ENCODE measurements at places on chromosomes 3 and 15. TPM values are rescaled to one million over a fixed set of nuclear protein-coding genes. Genes with fewer than 3 reads are reported as not detected.

DNA sequence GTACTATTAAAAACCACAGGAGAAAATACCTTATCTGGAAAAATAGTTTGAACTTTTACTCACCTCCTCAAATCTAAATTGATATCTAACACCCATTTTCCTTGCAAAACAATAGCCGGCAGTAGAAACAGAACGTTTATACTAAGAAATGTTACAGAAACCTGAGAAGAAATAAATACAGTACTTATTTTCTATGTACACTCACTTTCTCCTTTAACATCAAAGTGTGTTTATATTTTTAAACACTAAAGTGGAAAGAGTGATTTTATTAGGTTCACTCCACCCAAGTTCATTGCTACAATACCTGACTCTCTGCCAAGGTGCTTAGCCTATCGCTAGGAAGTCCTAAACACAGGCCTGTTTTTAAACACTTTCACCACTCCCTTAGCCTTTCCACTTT lies 87.8 kb upstream of the TJP1 start:
- no peak for DNase-seq

DNA sequence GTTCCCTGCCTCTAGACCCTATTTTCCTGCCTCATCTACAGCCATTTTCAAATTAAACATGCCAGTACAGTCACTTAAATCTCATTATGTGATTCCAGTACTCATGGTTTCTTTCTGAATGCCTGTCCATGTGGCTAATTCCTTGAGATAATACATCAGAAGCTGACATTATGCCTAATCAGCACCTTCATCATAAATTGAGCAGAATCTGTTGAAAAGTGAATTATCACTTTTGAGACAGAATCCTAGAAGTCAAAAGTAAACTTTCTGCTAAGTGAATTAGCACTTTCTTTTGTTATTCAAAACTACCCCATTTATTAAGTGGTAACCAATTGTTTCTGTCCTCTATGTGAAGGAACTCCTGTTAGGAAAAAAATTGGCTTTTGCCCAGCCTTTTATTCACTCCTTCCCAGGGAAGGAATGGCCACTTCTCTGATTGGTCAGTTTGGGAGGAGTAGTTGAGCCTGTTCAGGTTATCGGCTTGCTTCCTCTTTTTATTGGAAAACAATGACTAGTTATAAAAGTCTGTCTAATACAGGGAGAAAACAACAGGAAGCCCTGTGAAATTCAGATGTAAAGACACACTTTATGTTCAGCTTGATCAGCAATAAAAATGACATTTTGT lies 40.5 kb downstream of the OSTN start:
- no peak for DNase-seq

The SOX14 gene
- total RNA-seq, result not detected

- no peak for DNase-seq
Observed at GRCh38 chr3:189300345-189300744, 128.6 kb downstream of the TPRG1 start.

The SLC22A13 gene
- total RNA-seq, result 0.52 TPM

GRCh38 chr3:176789947-176790346 lies 407.3 kb downstream of the TBL1XR1 start:
- no peak for DNase-seq

- no peak for DNase-seq
Observed at GRCh38 chr3:143139762-143140161, 20.2 kb downstream of the CHST2 start.

DNA sequence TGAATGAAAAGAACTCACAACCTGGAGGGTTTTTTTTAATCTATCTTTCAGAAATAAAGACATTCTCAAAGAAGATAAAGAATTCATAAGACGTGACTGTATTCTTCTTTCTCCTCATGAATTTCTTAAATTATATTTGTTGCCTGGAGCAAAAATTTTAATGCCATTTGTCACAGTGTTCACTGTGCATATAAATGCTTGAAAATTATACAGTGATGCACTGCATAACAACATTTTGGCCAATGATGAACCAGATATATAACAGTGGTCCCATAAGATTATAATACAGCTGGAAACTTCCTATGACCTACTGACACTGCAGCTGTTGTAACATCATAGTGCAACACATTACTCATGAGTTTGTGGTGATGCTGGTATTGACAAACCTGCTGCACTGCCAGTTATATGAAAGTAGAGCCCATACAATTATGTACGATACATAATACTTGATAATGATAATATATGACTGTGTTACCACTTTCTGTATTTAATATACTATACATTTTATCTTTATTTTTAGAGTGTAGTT lies 67.3 kb downstream of the P2RY1 start:
- no peak for DNase-seq

The CLSTN2 gene
- total RNA-seq, result 14.5 TPM

- peak; percentile 94 for DNase-seq
Observed at GRCh38 chr15:92653836-92654539, 1.6 kb downstream of the FAM174B start.

The ICE2 gene
- total RNA-seq, result 24.4 TPM

The OR5K2 gene
- total RNA-seq, result not detected

DNA sequence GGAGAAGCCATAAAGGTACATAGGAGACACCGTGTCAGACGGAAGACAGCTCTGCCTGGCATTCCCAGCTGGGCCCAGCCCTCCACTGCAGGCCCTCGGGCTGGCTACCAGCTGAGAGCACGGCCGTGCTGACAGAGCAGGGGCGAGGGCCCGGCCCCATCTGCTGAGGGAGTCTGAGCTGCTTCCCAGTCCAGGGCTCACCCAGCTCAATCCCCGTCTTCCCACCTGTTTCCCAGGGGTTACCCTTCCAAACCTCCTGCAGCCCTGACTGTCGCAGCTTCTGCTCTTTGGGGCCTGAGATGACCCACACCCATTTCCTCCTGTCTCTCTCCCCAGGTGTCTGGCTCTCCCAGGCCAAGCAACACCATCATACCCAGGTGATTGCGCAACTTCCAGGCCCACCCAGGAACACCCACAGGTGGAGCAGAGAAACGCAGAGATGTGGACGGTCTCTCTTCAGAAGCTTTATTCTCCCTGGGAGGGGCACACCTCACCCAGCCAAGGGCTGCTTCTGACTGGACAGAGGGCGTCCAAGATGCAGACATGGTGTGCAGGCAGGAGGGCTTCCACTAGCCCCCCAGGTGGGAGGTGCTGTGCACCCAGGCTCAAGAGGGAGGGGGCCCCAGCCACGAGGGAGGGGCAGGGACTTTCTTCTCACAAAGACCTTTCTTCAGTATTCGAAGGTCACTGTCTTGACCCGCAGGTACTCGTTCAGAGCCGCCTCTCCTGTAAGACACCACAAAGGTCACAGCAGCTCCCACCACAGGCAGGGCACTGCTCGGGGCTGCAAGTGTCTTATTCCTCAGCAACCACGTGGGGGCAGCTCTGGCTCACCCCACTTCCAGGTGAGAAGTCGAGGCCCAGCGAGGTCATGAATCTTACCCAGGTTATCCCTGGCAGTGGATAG lies 19.4 kb upstream of the SLC41A3 start:
- DNase-seq, result no peak

GRCh38 chr3:27533718-27534573 lies 49.8 kb upstream of the SLC4A7 start:
- DNase-seq, result peak; percentile 7

Measured in body of pancreas (tissue), 4 donors.